ENCODE measurements at places on chromosomes 5 and 9.

GRCh38 chr9:93096811-93097382, 880 bp downstream of the CARD19 start:
- no peak for DNase-seq

DNA sequence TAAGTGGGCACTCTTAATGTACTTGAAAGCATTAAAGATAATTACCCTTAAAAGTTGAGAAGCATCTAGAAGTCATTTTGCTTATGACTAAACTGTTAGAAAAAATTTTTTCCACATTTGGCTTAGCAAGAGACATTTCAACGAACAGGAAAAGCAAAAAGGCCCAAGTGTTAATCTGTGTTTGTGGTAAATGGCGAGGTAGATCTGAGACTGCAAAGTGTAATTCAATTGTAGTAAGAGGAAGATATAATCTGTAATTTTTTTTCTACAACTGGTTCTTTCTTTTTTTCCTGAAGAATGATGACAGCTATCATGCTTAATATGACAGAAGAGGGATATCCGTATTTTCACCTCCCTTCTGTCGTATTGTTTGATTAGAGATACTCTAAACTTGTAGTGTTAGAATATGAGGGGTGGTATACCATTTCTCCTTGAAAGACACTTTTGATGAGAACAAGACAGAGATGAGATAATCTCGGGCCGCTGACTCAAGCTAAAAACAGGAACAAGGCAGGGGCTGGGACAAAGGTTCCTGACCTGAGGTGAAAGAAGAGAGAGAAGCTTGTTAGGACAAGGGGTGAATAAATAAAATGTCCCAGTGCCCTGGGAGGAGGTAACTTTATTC, 459.3 kb upstream of the ZNF608 start:
- DNase-seq, result no peak

- no peak for DNase-seq
Measured at GRCh38 chr9:2879803-2880202, 35.9 kb upstream of the PUM3 start.

DNA sequence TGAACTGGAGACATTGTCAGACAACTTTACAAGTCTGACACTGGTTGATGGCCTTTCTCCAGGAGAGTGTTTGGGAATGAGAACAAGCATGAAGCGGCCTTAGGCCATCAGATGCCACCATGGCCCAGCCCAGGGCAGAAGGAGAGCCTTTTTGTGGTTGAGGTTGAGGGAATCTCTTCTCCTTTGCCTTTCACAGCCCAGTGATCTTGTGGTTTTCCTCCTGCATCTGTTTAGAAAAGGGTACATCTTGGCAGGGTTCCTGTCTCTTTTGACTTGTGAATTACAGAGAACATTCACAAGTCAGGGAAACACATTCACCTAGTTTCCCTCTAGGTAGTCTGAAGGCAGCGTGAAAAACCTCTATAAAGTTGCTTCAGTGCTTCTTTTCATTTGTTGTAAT, 27.5 kb downstream of the DMRT2 start:
- no peak for DNase-seq

GRCh38 chr9:119137479-119137878, 231.8 kb downstream of the BRINP1 start:
- no peak for DNase-seq

DNA sequence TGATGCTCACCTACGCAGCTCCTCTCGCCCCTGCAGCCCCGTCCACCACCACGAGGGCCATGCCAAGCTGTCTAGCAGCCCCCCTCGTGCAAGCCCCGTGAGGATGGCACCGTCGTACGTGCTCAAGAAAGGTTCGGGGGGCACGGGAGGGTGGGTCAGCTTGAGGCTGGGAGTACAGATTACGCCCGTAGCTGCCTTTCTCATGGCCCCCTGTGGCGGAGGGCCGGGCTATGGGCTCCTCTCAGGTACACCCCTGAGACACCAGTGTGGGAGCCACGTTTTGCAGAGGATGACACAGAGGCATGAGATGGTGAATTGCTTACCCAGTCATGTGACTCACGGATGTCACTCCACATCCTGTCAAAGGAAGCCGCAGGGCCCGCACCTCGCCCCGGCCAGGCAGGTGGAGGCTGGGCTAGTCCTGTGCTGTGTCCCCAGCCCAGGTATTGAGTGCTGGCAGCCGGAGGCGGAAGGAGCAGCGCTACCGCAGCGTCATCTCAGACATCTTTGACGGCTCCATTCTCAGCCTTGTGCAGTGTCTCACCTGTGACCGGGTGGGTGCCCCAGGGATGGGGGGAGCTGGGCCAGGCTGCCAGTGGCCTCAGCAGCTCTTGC, 33.7 kb downstream of the USP20 start:
- peak; percentile 83 for DNase-seq

- no peak for DNase-seq
Measured at GRCh38 chr9:84731696-84732095, 62.2 kb downstream of the NTRK2 start.

- DNase-seq, result no peak
Measured at GRCh38 chr9:73176450-73176875, 24.8 kb downstream of the ANXA1 start.

GRCh38 chr5:2191972-2192371, 309.2 kb upstream of the IRX4 start:
- no peak for DNase-seq

DNA sequence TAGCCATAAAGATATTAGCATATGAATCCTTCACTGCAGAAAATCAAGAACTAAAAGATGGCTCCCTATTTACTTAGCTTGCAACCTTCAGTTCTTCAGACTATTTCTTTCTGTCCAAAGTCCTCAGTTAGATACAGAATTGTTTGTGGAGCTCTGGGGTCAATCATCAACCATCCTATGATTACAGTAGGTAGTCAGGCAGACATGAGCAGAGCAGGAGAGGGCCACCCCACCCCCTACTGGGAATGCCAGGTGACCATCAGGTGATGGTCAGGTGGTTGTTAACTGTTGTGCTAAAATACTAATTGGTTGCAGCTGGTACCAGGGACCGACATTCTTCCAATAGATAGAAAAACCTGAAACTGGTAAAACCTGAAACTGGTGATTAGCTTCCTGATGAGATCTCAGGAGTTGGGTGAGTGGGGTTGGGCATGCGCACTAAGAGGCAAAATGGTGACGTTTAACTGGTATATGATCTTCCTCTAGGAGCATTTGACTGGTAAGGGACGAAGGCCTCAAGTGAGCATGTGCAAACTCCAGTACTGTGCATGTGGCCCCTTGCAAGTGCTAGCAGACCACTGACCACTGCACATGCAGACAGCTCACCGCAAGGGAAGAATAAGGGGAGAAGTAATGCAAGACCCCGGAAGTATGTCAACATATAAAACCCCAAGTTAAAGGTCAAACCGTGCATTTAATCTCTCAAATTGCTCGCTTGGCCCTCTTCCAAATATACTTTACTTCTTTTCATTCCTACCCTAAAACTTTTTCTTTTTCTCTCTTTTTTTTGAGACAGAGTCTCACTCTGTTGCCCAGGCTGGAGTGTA, 13.6 kb downstream of the C9orf57 start:
- no peak for DNase-seq

DNA sequence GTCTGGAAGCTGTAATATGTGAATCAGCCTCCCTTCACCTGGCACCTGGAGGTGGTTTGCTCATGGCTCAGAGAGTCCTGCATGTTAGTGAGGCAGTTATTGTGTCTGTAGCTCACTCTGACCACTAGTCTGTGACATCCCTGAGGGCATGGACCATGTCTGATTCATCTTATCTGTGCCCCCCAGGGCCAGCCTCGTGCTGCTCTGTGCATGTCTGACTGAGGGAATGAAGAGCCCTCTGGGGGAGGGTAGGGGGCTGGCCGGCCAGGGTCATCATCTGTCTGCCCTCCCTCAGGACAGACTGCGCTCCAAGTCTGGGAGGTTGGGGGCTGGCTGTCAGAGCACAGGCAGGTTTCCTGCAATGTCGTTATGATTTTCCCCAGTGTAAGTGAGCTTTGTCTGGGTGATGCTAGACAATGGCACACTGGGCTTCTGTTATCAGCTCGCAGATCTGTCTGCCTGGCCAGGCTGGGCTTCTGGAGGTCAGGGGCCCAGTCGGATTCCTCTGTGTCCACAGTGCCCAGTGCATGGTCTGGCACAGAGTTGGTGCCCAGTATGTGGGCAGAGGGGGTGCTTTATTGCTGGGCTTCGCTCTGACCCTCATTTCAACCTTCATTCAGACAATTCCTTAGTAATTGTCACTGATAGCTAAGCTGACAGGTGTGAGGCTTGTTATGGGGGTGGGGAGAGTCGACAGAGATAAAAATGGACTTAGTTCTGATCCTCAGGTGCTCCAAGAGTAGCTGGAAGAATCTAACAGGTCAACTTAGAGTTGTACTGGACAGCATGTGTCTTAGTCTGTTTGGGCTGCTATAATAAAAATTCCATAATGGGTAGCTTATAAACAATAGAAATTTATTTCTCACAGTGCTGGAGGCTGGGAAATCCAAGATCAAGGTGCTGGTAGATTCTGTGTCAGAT, 85.7 kb upstream of the SHB start:
- no peak for DNase-seq

DNA sequence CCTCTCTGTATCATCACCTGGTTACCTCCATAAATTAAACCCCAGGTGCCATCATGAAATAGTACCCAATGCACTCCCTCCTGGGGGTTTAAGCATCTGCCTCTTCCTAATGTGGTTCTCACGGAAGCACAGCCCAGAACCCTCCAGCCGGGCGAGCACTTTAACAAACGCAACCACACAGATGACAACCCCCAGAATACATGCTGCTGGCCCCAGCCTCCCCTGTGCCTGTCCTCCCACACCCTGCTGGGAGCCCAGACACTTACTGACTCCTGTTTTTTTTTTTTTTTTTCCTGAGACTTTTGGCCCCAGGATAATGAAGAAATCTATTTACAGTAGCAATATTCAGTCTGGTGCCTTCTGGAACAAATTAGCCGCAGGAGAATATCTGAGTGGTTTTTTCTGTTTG, 50.0 kb upstream of the COL5A1 start:
- DNase-seq, result no peak

- no peak for DNase-seq
Measured at GRCh38 chr5:36599986-36600779, 6.2 kb upstream of the SLC1A3 start.

GRCh38 chr9:99732715-99733114, 89.0 kb upstream of the NR4A3 start:
- no peak for DNase-seq

DNA sequence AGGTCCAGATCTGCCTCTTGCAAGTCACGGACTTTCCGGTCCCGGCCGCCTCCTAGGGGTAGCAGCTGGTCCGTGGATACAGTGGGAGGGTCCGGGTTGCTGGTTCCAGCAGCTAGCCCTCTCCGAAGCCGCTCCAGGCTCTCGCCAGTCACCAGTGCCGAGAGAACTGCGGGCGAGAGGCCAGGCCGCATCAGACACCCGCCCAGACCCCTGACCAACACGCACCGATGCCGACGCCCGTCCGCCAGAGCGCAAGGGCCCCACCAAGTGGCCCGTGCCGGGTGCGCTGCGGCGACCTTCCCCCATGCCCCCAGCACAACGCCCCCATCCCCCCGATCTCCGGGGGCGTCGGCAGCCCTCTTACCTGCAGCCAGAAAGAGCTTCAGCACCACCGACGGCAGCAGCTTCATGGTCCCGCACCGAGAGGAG, 470 bp downstream of the HBEGF start:
- no peak for DNase-seq

DNA sequence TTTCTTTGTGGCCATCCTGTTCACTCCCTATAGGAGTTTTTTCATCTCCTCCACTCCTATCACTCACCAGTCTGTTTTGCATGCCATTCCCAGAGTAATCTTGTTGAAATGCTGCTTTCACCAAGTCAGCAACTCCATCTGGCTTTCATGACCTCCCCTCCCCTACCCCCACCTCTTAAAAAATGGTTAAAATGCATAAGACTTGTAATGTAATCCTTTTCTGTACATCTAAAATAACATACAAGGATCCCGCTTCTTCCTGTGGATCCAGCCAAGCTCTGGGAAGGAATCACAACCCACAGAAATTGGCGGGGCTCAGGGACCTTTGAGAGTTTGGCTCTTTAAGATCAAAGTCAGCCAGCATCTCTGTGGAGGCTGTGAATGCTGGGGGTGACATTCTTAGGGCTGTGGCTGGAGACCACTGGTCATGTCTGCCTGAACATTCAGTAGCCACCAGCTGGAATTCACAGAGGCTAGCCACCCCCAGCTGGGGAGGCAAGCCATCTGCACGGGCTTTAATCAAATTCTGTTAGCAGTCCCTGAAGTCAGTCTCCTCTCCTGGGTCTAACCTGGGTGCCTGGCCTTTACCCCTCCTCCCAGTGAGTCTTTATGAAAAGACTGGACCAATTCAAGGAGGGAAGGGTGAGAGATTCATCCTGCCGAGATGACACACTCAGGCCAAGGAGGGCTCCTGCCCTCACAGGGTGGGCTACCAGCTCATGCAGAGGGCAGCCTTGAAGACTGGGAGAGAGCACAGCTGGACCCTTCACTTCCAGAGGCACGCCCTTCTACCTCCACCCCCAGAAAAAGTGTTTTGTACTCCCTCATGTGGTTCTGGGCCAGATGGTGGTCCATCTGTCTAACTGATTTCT, 132.9 kb downstream of the LIFR start:
- DNase-seq, result no peak

GRCh38 chr9:4327504-4328191, 27.8 kb upstream of the GLIS3 start:
- no peak for DNase-seq

DNA sequence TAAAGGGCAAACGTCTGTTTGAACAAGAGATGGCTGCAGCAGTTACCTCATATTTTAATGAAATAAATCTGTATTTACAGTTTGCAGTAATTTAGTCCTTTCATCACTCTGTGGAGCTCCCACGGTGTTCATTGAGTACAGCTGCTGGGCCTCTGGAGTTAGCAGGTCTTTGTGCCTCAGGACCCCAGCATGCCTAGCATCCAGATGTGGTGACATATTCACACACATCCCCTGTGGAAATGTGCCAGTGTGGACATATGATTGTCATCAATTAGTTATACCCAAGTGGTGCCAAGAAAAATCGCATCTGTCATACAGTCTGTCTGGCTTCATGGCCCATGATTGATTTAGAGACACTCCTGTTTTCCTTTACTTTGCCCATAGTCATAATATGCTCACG, 77.3 kb downstream of the NNT start:
- no peak for DNase-seq

GRCh38 chr9:83772860-83773259, 44.7 kb downstream of the GKAP1 start:
- no peak for DNase-seq

GRCh38 chr5:169169783-169170182, 131.2 kb downstream of the SLIT3 start:
- DNase-seq, result no peak

DNA sequence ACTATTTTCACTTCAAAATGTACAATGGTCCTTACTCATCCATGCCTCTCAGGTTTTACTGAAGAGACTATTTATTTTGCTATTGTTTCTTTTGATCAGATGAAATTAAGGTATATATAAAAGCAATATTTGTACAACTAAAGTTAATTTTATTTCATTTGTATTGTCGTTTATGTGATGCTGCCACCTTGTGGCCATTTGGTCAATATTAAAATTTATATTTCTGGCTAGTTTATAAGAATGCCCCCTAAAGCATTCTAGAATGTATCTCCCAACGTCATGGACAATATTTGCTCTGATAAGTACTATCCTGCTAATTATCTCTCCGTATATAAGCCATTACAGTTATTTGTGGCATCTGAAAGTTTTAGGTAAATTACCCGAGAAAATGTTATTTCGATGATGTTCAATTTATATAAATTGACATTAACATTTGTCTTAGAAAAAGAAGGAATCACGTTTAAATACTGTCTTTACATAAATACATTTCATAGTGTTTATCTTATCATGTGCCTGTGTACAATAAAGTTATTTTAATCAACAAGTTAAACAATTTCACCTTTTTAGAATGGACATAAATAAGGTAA, 680.0 kb downstream of the TAF11L14 start:
- DNase-seq, result no peak

GRCh38 chr5:146112476-146112875, 7.1 kb upstream of the PLAC8L1 start:
- no peak for DNase-seq

- DNase-seq, result no peak
Measured at GRCh38 chr9:7366121-7366520, 433.5 kb downstream of the DMAC1 start.

Measured in activated naive CD4-positive, alpha-beta T cell treated with anti-CD3 and anti-CD28 coated beads, Interleukin-2, amount 50 U/mL, for 16 hours (primary cell).